ENCODE measurements at places on chromosomes 7 and 10.

GRCh38 chr10:110336111-110336721 lies 31.5 kb upstream of the SMNDC1 start:
- no peak for DNase-seq

DNA sequence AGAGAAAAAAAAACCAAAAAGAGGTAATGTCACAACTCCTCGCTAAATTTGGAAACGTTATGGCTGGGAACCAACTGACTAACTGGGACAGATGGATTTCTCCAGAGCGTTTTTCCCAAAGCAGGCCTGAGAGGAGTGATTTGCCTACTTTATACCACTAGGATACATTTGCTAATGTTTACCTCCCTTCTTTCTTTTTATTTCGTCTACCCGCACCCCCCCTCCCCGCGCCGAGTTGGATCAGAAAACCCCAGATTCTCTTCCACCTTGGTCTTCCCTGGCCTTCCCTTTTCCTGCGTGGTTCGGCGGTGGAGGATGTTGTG lies 7.2 kb downstream of the CPA2 start:
- DNase-seq: no peak

GRCh38 chr7:123747620-123748141 lies 1.1 kb downstream of the WASL start:
- DNase-seq: no peak

- no peak for DNase-seq
Observed at GRCh38 chr10:12181065-12181775, 14.5 kb downstream of the NUDT5 start.

Measured in cortex of kidney (tissue), 1 donor.